Uterus (tissue), 4 donors: ENCODE measurements at places on chromosomes 2 and 18. TPM values are rescaled to one million over a fixed set of nuclear protein-coding genes. Genes with fewer than 3 reads are reported as not detected.
A peak's percentile ranks its signal among the peaks of the same experiment; 100 is the strongest.

Gene FSHR
- total RNA-seq: not detected

DNA sequence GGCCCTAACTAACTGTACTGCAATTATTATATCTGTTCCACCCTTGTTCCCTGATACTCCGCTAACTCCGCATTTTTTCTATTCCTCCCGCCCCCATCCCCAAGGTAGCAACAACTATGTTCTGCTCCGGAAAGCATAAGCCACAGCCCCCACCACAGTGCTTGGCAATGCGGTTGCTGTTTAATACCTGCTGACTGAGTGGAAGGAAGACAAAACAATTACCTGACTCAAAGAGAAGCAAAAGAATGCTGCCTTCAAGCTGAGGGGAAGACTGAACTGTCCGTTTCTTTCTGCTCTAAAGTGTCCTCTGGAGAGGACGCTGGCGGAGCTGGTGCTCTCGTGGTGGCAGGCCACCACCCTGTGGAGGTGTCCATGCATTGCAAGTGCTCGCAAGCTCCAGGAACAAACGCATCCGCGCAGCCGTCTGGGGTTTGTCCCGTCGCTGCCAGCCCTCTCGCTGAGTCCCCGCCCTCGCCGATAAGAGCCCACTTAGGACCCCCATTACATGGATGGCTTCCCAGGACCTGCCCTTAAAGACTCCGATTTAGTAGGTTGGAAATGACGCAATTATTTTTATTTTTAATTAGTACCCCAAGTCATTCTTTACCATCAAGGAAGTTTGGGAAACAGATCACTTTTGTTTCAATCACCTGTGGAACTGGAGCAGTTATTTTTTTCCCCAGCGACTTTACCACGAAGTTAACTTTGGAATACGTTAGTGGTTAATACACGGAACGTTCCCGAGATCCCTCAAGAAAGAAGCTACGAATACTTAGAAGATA, 1.6 kb upstream of the MYL12A start:
- DNase-seq: peak; percentile 86

DNA sequence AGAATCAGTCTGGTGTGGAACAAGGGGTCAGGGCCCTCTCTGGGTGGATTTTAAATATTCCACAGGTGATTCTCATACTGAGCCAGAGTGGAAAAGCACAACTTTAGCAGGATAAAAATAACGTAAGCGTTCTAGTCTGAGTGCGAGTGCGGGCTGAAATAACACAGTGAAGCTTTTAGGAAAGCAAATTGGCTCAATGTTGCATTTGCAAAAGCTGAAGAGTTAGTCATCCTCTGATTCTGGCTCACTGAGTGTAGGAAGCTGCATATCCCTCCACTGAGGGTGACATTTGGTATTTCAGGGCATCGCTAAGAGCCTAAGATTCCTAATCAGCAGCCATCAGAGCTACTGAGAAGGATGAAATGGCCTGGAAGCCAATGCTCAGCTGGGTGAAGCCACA, 134.7 kb downstream of the RIF1 start:
- no peak for DNase-seq

Gene ELAC1
- 26.2 TPM for total RNA-seq

DNA sequence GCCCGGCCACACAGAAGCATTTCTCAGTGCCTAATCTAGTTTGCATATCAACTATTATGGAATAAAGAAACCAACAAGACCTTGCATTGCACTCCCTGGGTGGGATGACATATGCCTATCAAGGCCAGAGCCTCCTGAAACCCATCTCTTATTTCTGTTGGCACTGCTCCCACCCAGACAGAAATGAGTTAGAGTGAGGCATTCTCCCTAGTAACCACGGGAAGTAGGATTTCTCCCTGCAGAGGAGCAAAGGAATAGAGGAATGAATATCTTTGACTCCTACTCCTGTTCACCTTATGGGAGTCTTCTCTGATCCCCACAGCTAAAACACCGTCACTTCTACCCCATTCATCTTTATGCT, 24.2 kb upstream of the SCYGR1 start:
- DNase-seq: no peak

GRCh38 chr2:233853883-233854240, 473 bp downstream of the HJURP start:
- DNase-seq: no peak

- DNase-seq: no peak
Observed at GRCh38 chr2:240131941-240132650, 4.0 kb downstream of the COPS9 start.

Gene SAP130
- total RNA-seq: 47.0 TPM

DNA sequence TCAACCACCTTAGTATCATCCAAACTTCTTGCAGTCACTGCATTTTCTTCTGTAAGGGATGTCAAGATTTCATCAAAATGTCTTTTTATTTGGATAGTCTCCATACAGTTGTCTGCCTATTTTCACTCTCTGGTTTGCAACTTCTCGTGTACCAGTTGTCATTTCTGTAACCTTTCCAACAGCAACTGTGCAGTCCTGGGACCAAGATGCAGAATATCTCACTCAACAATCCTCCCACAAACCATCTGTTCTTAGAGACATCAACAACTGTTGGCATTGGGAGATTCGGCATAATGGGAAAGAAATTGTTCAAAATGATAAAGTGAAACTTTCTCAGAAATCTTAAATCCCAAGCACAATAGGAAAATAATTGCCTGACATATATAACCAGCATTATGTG, 933.6 kb upstream of the SLC39A10 start:
- no peak for DNase-seq

Gene RNF144A
- 22.5 TPM for total RNA-seq

- peak; percentile 72 for DNase-seq
Observed at GRCh38 chr2:7026742-7027141, 109.5 kb downstream of the RNF144A start.

Gene OSR1
- 16.4 TPM for total RNA-seq

DNA sequence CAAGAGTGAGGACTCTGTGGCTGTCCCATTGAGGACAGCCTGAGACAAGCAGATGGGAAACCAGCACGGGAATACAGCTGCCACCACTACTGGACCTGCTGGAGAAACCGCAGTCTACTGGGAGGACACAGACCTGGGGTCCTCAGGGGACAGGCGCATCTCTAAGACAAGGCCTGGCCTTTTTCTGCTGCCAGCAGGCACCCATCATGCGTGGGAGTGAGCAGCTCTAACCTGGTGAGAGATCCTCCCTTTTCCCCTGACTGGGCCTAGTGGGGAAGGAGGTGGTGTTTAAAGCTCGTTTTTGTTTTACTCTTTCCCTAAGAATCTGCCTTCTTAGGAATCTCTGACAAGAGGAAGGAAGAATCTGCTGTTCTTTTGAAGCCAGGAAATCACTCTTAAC, 36.6 kb downstream of the CYRIA start:
- no peak for DNase-seq

Gene TUBA3E
- total RNA-seq: not detected

DNA sequence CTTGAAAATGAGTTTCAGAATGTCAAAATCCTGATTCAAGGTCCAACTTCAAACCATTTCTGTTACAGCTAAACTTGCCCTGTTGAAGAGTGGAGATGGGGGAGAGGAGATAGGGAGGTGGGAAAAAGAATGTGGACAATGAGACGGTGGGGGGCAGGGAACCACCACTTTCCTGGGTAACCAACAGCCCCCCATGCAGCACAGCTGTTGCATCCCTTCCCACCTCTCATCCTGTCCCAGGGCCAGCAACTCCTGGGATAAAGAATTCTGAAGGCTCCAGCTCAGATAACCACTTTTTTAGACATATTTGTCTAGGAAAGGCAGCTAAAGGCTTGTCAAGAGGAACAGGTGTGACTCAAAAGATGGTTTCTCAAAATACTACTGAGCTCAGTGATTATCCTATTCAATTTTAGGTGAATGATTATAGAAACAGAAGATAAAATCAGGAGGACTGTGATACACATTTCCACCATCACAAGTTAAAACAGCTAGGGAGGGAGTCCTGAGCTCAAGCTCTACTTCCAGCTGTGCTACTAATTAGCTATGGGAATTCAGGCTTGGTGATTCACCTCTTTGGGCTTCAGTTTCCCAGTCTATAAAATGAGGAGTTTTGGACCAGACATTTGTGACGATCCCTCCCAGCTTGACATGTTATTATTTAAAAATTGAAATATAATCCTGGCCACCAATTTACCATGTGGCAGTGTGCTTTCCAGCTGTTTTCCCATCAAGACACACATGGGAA, 36.3 kb downstream of the HDHD2 start:
- no peak for DNase-seq

Gene ATP8B1
- 22.6 TPM for total RNA-seq
